ENCODE measurements at places on chromosomes 7 and 10.

- H3K36me3 ChIP-seq = no peaks in the 10 kb centered on the region
- H3K4me3 ChIP-seq = no peak overlapping the region
- no peak for DNase-seq
- no peaks in the 10 kb centered on the region for H3K27me3 ChIP-seq
- H3K27ac ChIP-seq = no peak overlapping the region
Observed at GRCh38 chr7:155961241-155962190, 149.3 kb upstream of the SHH start.

- no peaks in the 10 kb centered on the region for H3K4me1 ChIP-seq
- DNase-seq = no peak
- H3K27ac ChIP-seq = no peak overlapping the region
- no peak overlapping the region for H3K4me3 ChIP-seq
- no peaks in the 10 kb centered on the region for H3K36me3 ChIP-seq
Observed at GRCh38 chr10:113752553-113752952, 1.1 kb downstream of the PLEKHS1 start.

- H3K27me3 ChIP-seq = no peaks in the 10 kb centered on the region
- H3K4me3 ChIP-seq = no peak overlapping the region
- no peak overlapping the region for H3K27ac ChIP-seq
Observed at GRCh38 chr10:18767981-18768380, 108.8 kb downstream of the ARL5B start.

GRCh38 chr10:8402576-8402975 is 348.1 kb downstream of the GATA3 start:
- H3K4me1 ChIP-seq = peaks cover 55% of the 10 kb centered on the region
- H3K27me3 ChIP-seq = no peaks in the 10 kb centered on the region
- no peaks in the 10 kb centered on the region for H3K36me3 ChIP-seq
- peak; percentile 16 for DNase-seq

- no peak for DNase-seq
- H3K36me3 ChIP-seq = no peaks in the 10 kb centered on the region
- H3K4me1 ChIP-seq = no peaks in the 10 kb centered on the region
- no peak overlapping the region for H3K4me3 ChIP-seq
- H3K27me3 ChIP-seq = no peaks in the 10 kb centered on the region
Observed at GRCh38 chr7:139947021-139947420, 115.7 kb downstream of the PARP12 start.

- no peak overlapping the region for H3K4me3 ChIP-seq
- H3K36me3 ChIP-seq = no peaks in the 10 kb centered on the region
- no peak for DNase-seq
- no peak overlapping the region for H3K27ac ChIP-seq
Observed at GRCh38 chr7:4733936-4734528, 41.4 kb upstream of the AP5Z1 start.

GRCh38 chr7:35420656-35421055 is 166.8 kb upstream of the TBX20 start:
- no peaks in the 10 kb centered on the region for H3K4me1 ChIP-seq
- no peak overlapping the region for H3K4me3 ChIP-seq
- no peaks in the 10 kb centered on the region for H3K27me3 ChIP-seq
- no peak for DNase-seq
- no peaks in the 10 kb centered on the region for H3K36me3 ChIP-seq

GRCh38 chr7:25624051-25624450 is 395.8 kb upstream of the NPVF start:
- H3K27me3 ChIP-seq = no peaks in the 10 kb centered on the region
- H3K4me1 ChIP-seq = peaks cover 10% of the 10 kb centered on the region
- no peak for DNase-seq
- H3K4me3 ChIP-seq = no peak overlapping the region

DNA sequence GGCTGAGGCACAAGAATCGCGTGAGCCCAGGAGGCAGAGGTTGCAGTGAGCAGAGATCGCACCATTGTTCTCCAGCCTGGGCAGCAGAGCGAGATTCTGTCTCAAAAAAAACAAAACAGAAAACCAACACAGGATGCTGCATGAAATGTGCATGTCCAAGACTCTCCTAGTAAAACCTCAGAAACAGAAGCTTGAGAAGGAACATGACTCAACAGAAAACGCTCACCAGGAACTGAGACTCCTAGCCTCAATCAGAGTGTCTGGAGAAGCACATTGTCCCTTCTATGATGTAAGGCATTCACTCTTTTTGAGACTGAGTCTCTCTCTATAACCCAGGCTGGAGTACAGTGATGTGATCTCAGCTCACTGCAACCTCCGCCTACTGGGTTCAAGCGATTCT is 168.3 kb downstream of the MYOF start:
- H3K27me3 ChIP-seq = no peaks in the 10 kb centered on the region
- H3K4me3 ChIP-seq = no peak overlapping the region
- H3K36me3 ChIP-seq = no peaks in the 10 kb centered on the region
- DNase-seq = no peak
- H3K27ac ChIP-seq = no peak overlapping the region

DNA sequence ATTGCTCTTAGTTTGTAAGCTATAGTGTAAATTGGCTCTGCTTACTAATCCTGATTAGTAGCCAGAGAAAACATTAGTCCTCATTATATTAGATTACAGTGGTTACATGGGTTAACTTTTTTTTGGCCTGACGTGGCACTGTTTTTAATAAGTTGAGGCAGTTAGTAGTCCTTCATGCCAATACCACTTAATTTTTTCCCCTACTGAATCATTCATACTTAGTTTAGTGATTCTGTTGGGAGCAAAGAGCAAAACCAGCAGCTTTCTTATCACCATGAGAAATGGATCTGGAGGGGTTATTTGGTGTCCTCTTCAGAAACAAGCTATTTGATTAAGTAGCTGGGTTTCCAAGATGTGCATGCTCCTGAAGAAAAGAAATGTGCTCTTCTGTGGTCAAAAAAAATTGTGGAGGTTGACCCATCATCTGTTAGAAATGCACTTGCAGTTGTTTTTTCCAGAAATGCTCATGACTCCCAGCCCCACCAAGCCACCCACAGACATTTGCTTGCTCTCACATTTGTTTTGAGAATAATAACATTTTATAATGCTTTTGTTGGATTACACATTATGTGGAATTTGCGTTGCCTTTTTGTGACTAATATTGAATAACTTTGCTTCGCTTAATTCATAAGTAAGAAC is 258.5 kb downstream of the HDAC9 start:
- DNase-seq = no peak
- H3K36me3 ChIP-seq = no peaks in the 10 kb centered on the region
- no peaks in the 10 kb centered on the region for H3K27me3 ChIP-seq
- H3K27ac ChIP-seq = no peak overlapping the region

GRCh38 chr7:155746188-155746587 is 66.1 kb downstream of the SHH start:
- H3K27ac ChIP-seq = no peak overlapping the region
- no peaks in the 10 kb centered on the region for H3K27me3 ChIP-seq
- DNase-seq = no peak
- no peak overlapping the region for H3K4me3 ChIP-seq
- peaks cover 75% of the 10 kb centered on the region for H3K36me3 ChIP-seq
- peaks cover 5% of the 10 kb centered on the region for H3K4me1 ChIP-seq

- H3K27me3 ChIP-seq = no peaks in the 10 kb centered on the region
Observed at GRCh38 chr10:89837165-89838043, 136.0 kb downstream of the KIF20B start.

- H3K4me1 ChIP-seq = no peaks in the 10 kb centered on the region
- no peak overlapping the region for H3K27ac ChIP-seq
Observed at GRCh38 chr10:111885046-111885445, 298.5 kb downstream of the GPAM start.

DNA sequence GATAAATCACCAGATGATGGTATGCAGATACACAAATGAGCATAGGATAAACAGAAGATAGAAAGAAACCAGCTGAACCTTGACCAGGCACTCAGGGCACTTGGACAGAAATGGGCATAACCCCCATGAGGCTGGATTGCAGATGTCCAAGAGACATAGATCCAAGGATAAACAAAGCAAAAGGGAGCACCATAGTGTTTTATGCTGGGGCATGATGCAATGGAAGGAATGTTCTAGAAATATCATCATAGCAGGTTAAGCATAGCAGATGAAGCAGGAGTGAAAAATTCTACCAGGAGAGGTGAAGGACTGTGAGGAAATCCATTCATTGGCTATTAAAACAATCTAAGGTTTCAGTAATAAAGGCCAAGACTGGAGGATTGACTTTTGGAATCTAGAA is 70.5 kb upstream of the TES start:
- no peak overlapping the region for H3K4me3 ChIP-seq
- H3K27me3 ChIP-seq = no peaks in the 10 kb centered on the region
- no peak overlapping the region for H3K27ac ChIP-seq
- H3K4me1 ChIP-seq = no peaks in the 10 kb centered on the region
- no peak for DNase-seq

GRCh38 chr10:26213157-26213800 is 3.3 kb upstream of the GAD2 start:
- DNase-seq = no peak
- H3K4me3 ChIP-seq = no peak overlapping the region
- no peak overlapping the region for H3K27ac ChIP-seq
- H3K4me1 ChIP-seq = peaks cover 26% of the 10 kb centered on the region

- H3K27ac ChIP-seq = no peak overlapping the region
- no peak for DNase-seq
- H3K4me1 ChIP-seq = no peaks in the 10 kb centered on the region
- H3K4me3 ChIP-seq = no peak overlapping the region
- H3K36me3 ChIP-seq = no peaks in the 10 kb centered on the region
Observed at GRCh38 chr10:9331583-9332008, 1277.1 kb downstream of the GATA3 start.

DNA sequence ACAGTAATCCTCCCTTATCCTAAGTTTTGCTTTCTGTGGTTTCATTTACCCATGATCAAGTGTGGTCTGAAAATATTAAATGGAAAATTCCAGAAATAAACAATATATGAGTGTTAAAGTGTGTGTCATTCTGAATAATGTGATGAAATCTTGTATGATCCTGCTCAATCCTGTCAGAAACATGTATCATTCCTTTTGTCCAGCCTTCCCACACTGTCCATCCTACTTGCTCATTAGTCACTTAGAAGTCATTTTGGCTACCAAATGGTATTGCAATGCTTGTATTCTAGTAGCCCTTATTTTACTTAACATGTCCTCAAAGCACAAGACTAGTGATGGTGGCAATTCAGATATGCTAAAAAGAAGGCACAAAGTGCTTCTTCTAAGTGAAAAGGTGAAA is 1211.2 kb upstream of the SORCS1 start:
- no peak overlapping the region for H3K27ac ChIP-seq
- H3K27me3 ChIP-seq = no peaks in the 10 kb centered on the region
- DNase-seq = no peak
- H3K4me1 ChIP-seq = no peaks in the 10 kb centered on the region
- no peak overlapping the region for H3K4me3 ChIP-seq

DNA sequence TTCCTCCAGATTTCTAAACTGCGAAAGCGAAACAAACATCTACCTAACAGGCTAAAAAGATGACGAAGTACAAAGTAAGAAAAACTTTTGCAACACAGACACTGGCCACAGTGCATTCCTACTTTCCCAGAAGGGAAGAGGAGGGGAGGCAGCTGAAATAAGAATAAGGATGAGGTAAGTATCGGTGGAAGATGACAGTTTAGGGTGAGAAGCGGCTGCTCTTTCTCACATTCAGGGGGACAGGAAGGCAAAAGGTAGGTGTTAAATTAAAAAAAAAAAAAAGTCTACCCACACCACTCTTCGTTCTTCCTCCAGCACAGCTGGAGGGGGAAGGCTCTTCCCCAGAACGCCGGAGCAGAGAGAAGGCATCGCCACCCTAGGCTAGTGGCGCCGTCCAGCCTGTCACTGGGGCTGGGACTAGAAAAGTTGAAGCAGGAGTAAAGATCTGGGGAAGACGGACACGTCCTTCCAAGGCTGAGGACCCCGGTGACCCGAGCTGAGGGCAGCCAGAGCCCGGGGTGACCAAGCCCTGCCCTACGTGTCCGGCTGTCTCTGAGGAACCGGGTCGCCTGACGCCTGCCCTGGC is 846 bp downstream of the DNAJC1 start:
- no peaks in the 10 kb centered on the region for H3K27me3 ChIP-seq
- peaks cover 8% of the 10 kb centered on the region for H3K4me1 ChIP-seq
- H3K27ac ChIP-seq = peak overlapping the region; percentile 89
- no peaks in the 10 kb centered on the region for H3K36me3 ChIP-seq

DNA sequence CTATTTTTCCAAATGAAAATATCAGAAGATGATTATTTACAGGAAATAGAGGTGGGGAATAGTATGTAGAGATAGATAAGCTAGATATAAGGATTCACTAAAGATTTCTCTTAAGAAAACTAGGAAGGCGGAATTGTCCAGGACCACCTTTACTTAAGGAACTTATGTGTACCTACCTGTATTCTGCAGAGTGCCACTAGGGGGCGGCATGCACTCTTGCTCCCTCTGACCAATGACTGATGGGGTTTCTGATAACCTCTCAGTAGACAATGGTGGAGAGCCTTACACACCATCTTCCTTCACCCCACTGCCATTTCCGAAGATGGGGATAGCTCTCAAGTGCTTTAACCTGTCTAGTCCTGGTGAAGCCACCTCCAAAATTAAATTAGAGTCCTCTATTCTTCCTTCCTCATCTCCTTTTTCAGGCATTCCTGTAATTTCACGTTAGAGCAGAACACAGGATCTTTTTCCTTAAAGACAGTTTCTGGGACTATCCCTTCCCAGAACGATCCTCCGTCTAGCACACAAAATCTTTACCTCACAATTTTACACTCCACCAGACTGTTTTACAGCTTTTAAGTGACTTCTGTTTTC is 453.1 kb downstream of the SORCS1 start:
- H3K27me3 ChIP-seq = no peaks in the 10 kb centered on the region
- no peaks in the 10 kb centered on the region for H3K4me1 ChIP-seq
- H3K27ac ChIP-seq = no peak overlapping the region
- H3K36me3 ChIP-seq = no peaks in the 10 kb centered on the region
- H3K4me3 ChIP-seq = no peak overlapping the region

DNA sequence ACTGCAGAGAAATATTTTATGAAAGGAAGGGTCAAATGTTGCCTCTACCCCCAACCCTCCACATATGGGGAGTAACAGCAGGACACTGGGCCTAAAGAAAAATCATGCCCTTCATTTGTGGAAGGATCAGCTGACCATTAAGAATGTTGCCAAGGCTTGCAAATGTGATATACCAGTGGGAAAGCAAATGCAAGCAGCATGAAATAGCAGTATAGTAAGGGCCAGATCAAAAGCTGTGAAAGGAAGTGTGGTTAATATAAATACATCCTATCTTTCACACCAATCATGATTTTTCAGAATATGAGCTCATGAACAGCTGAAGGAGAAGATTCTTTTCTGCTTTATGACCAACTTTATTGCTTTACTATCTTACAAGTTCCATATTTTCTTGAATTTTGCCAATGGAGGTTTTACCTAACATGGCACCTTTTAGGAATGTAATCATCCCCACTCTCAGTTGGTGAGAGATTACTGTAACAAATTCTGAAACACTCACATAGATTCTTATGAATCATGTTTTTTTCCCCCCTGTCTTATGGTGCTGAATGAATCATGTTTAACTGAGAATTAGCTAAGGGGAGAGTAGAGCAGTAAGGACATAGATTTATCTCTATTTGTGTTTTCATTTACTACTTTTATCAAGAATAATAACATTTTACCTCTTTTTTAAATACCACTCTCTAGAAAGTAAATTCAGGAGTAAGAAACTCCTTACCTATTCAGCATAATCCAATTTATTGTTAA is 12.1 kb upstream of the ATAD1 start:
- no peak for DNase-seq
- no peaks in the 10 kb centered on the region for H3K27me3 ChIP-seq
- H3K27ac ChIP-seq = no peak overlapping the region
- no peak overlapping the region for H3K4me3 ChIP-seq
- peaks cover 7% of the 10 kb centered on the region for H3K4me1 ChIP-seq
- H3K36me3 ChIP-seq = no peaks in the 10 kb centered on the region

Measured in T-cell (primary cell).